ENCODE measurements at places on chromosomes 3 and 15.

DNA sequence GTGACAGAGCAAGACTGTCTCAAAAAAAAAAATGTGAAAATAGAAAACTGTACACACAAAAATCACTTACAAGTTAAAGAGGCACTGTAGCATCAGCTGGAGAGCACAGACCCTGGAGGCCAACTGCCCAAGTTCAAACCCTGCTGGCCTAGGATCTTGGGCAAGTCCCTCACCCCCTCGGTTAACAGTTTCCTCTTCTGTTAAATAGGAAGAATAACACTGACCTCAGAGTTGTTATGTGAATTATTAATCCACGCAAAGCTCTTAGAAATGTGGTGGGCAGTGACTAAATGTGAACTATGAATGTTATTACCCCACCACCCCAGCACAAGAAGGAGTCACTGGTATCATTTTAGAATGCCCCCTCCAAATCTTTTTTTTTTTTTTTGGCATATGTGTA lies 11.2 kb downstream of the CIB1 start:
- DNase-seq = no peak

- DNase-seq = no peak
Measured at GRCh38 chr3:129054605-129055104, 5.9 kb upstream of the GP9 start.

DNA sequence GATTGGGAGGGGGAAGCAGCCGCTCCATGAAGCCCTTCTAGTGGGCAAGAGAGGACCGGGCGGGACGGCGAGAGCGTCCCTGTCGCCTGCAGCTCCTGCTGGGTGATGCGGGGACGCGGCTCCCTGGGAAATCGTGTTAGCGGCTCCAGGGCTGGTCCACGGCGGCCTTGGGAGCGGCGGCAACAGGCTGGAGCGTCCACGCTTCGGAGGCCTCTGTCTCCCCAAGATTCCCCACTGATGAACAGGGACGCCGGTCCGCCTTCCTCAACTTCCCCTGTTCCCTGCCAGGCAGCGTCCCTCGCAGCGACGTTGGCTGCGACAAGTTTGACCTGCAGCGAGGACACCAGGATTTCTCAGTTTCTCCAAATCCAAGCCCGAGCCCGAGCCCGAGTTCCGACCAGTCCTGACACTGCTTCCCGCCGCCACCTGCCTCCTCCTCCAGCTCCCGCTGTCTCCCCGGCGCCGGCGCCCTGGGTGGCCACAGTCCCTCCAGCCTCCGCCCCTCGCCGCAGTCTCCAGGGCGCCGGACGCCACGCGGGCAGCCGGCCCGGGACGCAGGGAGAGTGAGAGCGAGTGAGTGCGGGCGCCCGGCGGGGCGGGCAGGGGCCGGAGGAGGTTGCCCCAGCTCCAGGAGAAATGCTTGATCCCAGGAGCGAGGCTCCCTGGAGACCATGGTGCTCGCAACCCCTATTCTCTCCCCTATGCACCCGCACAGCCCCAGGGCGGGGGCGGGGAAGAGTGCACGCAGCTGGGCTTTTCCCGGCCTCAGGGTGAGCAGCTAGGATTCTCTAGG lies 78.1 kb upstream of the RNF7 start:
- DNase-seq = no peak

GRCh38 chr15:63093486-63094205 lies 28.0 kb upstream of the LACTB start:
- peak; percentile 3 for DNase-seq

GRCh38 chr3:189773056-189773455 lies 141.9 kb downstream of the TP63 start:
- no peak for DNase-seq

DNA sequence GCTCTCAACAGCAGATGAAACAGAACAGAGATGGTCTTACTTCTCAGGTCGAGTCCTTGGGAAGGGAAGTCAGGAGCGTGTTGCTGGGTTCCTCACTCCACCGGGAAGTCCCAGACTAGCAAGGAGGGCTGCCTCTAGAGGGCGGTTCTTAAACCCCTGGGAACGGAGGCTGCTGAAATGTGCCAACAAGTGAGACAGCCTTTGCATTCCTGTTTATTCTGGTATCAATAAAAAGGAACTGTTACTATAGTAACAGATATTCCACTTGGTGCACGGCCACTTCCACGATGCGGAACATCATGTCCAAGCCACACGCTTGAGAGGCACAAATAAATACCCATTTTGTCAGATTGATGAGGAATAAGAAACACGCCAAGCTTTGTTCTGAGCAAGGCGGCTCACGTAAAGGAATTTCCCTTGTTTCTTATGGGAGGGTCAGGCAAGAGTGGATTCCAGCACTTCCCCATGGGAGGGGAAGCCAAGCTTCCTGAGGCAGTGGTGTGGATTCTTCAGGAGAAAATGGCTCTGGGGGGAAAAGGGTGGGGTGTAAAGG lies at the start of gene FAM107A:
Gene FAM107A, minus strand, starts transcription at position 123 of the 553 bp plus-strand sequence. CDS start 7,531 bp downstream, outside the sequence.
- DNase-seq = no peak
